ENCODE measurements at places on chromosomes 5 and 9.

- DNase-seq: no peak
Measured at GRCh38 chr9:1454211-1454610, 404.1 kb downstream of the DMRT2 start.

GRCh38 chr5:130740047-130740569 lies 424.9 kb downstream of the HINT1 start:
- DNase-seq: no peak

- no peak for DNase-seq
Measured at GRCh38 chr9:113592876-113593575, 129.5 kb downstream of the RGS3 start.

GRCh38 chr5:116361979-116362577 lies 212.5 kb downstream of the SEMA6A start:
- no peak for DNase-seq

- no peak for DNase-seq
Measured at GRCh38 chr9:83935276-83935935, 14.2 kb upstream of the KIF27 start.

GRCh38 chr5:134132372-134133187 lies 18.1 kb downstream of the TCF7 start:
- peak; percentile 62 for DNase-seq

DNA sequence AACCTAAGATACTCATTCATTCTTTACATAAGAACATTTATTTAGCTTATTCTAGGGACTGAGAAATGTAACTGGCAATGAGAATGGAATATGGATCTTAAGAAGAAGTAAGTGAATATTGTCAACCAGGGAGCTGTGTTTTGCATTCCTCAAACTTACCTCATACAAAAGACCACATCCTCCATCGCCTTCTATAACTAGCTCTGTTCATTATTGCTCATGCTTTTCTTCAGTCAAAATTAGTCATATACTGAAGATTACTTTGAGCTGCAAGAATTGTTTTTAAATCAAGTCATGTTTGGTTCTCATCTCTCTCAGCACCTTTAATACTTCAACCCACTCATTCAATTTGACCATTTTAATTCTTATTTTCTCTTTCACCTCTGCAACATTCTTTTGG lies 140.3 kb upstream of the RASA1 start:
- no peak for DNase-seq

- no peak for DNase-seq
Measured at GRCh38 chr5:16492398-16493140, 27.0 kb upstream of the ZNF622 start.

DNA sequence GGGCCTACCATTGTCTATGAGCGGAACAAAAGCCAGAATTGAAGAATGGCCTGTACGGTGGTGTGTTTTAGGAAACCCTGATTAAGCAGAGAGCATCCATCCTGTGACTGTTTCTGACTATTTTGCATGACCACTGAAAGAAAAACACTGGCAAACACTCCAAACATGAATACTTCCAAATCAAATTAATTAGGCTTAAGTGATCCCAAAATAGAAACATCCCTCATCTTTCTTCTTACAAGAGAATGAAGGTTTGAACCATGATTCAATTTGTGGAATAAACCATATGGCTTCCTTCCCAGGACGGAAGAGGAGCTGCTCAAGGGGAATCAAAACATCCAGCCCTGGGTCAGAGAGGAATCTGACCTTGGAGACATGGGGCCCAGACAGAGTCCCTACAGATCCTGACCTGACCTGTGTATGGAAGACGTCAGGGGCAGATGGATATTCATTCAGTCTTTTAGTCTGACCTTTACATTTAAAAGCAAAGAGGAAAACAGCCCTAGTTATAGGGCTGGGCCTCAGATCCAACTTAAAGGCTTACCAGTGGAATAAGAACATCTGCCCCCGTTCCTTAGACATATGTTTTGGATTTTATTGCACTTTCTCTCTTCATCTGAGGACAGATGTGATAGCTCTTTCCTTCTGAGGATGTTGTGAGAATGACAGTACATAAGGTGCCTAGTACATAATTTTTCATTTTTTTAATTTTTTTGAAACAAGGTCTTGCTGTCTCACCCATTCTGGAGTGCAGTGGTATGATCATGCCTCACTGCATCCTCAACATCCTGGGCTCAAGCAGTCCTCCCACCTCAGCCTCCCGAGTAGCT lies 17.6 kb upstream of the RECK start:
- no peak for DNase-seq

DNA sequence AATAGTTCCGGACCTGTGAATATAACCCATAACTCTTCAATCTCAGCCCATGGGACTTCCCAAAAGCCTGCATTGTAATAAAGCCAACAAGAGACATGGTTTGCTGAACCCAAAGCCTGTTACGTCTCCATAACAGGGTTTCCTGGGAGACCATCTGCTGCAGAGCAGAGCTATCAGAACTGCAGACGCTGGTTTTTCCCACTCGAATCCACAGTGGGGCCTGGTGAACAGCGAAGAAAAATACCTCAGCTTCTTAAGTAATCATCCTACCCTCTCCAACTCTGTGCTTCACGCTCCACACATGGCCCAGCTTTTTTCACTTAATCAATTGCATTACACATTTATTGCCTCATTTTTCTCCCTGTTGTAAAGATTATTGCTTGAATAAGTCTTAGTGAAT lies 409.5 kb upstream of the GRIA1 start:
- no peak for DNase-seq

- DNase-seq: peak; percentile 18
Measured at GRCh38 chr9:113520109-113520642, 56.6 kb downstream of the RGS3 start.

DNA sequence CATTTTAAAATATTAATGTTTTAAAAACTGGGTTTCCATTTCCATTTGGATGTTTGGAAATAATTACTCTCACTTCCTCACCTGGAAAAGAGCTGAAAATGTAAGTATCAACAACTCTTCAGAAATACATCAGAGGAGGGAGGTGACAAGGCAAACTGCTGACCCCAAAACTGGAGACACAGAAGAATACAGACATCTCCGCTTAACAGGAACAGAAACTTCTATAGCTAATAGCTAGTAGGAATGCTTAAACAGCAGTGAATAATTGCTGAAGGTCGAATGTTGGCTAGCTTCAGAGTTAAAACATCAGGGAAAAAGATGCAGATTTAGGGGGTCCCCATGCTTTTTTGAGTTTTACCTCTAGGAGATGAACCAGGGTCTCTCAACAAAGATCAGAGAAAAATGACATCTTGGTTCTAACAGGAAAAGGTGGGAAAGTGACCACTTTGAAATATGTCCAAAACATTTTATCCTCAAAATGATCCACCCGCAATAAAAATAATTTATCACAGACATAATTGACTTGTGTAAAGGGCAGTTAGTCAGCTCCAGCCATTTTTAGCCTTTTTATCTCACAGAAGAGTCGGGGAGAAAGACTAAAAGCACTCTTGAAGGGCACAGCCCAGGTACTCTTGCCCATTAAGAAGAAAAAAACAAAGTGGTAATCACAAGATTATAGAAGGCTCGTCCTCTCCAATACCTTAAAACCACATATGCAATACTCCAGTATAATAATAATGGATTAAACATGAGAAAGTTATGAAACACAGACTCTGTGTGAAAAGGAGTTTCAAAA lies 1474.9 kb downstream of the EFNA5 start:
- no peak for DNase-seq

DNA sequence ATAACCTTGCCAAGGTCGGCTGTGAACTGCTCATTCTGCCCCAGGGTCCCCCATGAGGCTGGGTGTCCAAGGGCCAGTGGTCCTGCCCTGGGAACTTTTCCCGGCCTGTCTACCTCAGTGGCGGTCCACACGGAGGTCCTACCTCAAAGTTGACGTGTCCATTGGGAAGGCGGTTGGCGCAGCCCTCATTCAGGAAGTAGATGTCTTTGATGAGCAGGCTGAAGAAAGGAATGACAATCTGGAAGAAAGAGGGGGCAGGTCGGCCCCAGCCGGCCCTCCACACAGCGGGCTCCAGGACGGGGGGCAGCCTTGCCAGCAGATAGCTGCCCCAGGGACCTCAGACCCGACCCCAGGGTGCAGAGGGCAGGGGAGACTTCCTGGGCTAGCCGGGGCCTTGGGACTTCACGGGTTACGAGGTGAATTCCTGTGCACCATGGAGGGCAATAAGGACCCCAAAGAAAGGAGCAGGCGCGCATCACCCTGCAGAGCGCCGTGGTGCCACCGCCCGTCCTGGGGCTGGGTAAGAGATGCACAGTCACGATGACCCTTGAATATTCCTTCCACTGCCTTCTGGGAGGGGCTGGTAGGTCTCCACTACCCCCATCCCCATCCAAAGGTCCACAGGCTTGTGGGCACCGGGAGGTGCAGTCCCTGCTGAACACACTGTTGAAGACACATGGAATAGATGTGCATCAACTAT lies 42.9 kb upstream of the RNF130 start:
- DNase-seq: no peak

GRCh38 chr9:95477441-95477840 lies 39.3 kb downstream of the PTCH1 start:
- DNase-seq: no peak

DNA sequence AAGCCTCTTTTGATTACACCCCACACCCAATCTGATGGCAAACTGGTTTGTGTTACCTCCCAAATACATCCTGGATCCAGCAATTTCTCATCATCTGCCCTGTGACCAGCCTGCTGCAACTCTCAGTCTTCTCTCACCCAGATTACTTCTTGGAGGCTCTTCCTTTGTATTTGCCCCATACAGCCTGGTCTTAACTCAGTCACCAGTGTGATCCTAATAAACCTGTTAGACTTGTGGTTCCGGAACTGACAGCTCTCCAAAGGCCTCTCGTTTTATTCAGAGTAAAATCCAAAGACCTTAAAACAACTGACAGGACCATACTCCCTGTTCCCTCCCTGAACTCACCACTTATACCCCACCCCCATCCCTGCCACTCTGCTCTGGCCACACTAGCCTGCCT lies 228.2 kb upstream of the PAPPA start:
- no peak for DNase-seq

DNA sequence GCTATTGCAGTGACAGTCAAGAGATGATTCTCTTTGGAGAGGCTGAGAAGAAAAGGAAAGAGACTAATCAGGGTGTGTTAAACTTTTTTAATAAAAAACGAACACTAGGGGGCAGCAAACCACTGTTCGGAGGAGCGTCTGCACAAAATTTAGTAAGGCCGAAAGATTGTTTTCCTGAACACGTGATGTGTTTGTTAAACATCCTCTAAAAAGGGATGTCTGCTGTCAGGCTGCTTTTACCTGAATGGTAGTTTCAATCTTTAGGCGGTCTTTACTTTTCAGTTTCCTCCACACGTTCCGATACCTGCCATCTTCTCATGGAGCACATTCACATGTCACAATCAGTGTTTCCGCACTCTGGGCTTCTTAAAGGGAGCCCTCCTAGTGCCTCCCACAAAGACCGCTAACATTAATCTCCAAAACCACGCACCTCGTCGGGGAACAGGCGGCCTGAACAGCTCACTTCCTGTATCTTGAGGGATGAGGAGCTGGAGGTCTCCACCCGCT lies 125.2 kb downstream of the GPBP1 start:
- no peak for DNase-seq

GRCh38 chr5:149618581-149619248 lies 37.4 kb downstream of the ARHGEF37 start:
- DNase-seq: no peak

- no peak for DNase-seq
Measured at GRCh38 chr5:150506571-150507473, 1.1 kb upstream of the NDST1 start.

DNA sequence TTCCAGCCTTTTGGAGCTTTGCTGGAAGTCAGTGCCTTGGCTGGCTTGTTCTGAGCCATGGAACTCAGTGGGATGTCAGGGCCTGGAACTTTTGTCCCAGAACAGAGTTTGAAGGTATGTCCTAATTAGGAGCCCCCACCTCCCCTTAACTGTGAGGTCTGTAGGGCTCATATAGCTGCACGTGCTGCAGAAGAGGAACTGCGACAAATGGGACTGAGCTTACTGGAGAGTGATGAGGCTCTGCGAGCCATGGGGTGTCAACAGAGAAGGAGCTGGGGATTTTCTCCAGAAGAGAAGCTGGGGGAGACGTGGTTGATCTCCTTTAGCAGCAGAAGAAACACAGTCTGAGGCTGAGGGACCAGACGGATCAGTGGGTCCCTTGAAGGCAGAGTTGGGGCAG lies 10.9 kb downstream of the TMEM8B start:
- DNase-seq: no peak

GRCh38 chr9:6897207-6897822 lies 139.5 kb downstream of the KDM4C start:
- no peak for DNase-seq

GRCh38 chr5:134116789-134117761 lies 2.6 kb downstream of the TCF7 start:
- DNase-seq: no peak

GRCh38 chr5:40826489-40827187 lies 8.4 kb downstream of the RPL37 start:
- no peak for DNase-seq

- no peak for DNase-seq
Measured at GRCh38 chr5:10286162-10286861, 21.4 kb downstream of the CMBL start.

DNA sequence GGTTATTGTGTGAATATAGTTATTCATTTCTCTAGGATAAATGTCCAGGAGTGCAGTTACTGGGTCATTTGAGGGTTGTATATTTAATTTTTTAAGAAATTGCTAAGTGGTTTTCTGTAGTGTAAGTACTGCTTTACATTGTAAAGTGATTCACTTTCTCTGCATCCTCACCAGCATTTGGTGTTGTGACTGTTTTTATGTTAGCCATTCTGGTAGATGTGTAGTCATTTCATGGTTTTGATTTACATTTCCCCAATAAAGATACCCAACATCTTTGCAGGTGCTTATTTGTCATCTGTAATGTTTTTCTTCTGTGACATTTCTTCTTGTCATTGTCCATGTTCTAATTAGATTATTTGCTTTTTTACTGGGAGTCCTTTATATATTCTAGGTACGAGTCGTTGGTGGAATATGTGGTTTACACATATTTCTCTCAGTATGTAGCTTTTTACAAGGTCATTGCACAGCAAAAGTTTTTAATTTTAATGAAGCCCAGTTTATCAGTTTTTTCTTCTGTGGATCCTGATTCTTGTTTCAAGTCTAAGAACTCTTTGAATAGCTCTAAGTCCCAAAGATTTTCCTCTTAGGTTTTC lies 34.0 kb downstream of the SCGB3A1 start:
- no peak for DNase-seq

DNA sequence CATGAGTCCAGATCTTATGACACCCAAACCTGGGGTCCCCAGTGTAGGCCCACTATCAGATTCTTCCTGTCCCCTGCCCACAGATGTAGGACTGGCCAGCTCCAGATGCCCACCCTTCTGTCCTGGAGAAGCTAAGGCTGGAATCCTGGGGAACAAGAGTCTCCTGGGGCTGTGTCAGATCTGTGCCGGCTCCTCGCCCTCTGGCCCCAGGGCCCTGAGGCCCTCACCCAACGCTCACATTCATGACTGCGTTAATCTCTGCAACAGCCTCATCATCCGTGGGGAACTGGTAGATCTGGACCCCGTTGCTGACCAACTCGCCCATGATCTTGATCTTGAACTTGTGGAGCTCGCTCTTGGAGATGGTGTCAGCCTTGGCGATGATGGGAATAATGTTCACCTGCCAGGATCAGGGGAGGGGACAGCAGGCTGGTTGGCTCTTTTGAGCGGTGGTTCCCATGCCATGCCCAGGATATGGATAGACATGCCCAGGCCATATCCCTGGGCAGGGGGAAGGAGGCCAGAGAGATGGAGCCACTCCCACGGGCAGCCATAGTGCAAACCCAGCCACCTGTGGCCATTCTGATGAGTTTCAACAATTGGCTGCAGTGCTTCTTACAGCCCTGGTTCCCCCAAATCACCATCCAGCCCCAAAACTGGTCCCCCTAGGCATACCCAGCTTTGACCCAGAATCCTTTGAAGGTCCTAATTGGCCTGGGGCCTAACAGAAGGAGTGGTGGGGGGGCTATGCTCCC lies 14.6 kb downstream of the SEPTIN8 start:
- DNase-seq: no peak

- DNase-seq: no peak
Measured at GRCh38 chr5:1641041-1641440, 117.3 kb upstream of the LPCAT1 start.

Data from stimulated activated CD8-positive, alpha-beta memory T cell treated with anti-CD3 and anti-CD28 coated beads, Interleukin-2, amount 100 ng/mL, for 1 hour (primary cell).